ENCODE measurements at places on chromosomes 4 and X. TPM values are rescaled to one million over a fixed set of nuclear protein-coding genes. Genes with fewer than 3 reads are reported as not detected.

CHRDL1 gene
- 21.5 TPM for polyA plus RNA-seq

GRCh38 chrX:14409341-14409740, 120.0 kb upstream of the GLRA2 start:
- no peak overlapping the region for H3K4me3 ChIP-seq
- no peaks in the 10 kb centered on the region for H3K27me3 ChIP-seq
- H3K36me3 ChIP-seq, result no peaks in the 10 kb centered on the region
- no peak for DNase-seq

GRCh38 chr4:153000076-153000420, 63.9 kb downstream of the FHDC1 start:
- no peak for DNase-seq
- H3K36me3 ChIP-seq, result no peaks in the 10 kb centered on the region
- H3K27ac ChIP-seq, result no peak overlapping the region
- no peaks in the 10 kb centered on the region for H3K27me3 ChIP-seq
- H3K4me1 ChIP-seq, result no peaks in the 10 kb centered on the region

DNA sequence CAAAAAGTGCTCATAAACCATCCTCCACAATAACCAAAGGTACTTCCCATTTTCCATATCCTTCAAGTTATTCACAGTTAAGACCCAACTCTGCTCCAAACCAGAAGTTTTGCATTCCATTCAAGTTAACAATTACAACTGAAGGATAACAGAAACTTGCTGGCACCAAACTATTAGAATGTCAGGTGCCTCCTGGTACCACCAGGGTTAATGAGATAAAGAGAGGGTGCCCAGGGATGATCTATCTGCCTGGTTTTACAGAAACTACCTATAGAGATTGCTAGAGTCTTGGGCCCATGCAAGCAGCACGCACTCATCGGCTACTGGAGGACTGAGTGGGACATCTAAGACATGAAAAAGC, 114.6 kb downstream of the RBM47 start:
- H3K4me1 ChIP-seq, result no peaks in the 10 kb centered on the region
- H3K27me3 ChIP-seq, result no peaks in the 10 kb centered on the region
- DNase-seq, result no peak

NXF2 gene
- not detected for polyA plus RNA-seq

DNA sequence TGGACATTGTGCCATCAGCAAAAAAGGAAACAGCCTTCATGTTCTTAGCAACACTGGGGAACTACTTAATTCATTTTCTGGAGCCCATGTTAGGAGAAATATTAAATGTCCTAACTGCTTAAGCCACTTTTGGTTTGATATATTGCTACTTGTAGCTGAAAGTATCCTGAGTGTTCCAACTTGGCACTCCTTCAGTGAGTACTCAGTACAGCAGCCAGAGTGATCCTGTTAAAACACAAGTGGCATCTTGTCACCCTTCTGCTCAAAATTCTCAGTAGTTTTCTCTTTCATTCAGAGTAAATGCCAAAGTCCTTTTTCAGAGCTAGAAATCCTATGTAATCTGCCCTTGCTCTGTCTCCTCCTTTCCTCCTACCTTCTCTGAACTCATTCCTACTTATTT, 522.0 kb downstream of the GRID2 start:
- no peaks in the 10 kb centered on the region for H3K27me3 ChIP-seq
- H3K4me3 ChIP-seq, result no peak overlapping the region
- DNase-seq, result no peak
- H3K36me3 ChIP-seq, result no peaks in the 10 kb centered on the region
- no peaks in the 10 kb centered on the region for H3K4me1 ChIP-seq

NAA10 gene
- 78.6 TPM for polyA plus RNA-seq

- no peak overlapping the region for H3K27ac ChIP-seq
- H3K4me3 ChIP-seq, result no peak overlapping the region
- H3K27me3 ChIP-seq, result no peaks in the 10 kb centered on the region
- H3K36me3 ChIP-seq, result no peaks in the 10 kb centered on the region
- no peaks in the 10 kb centered on the region for H3K4me1 ChIP-seq
Observed at GRCh38 chr4:47313384-47313783, 150.1 kb downstream of the COMMD8 start.

- H3K4me1 ChIP-seq, result no peaks in the 10 kb centered on the region
- H3K27me3 ChIP-seq, result no peaks in the 10 kb centered on the region
- no peak overlapping the region for H3K4me3 ChIP-seq
- H3K36me3 ChIP-seq, result no peaks in the 10 kb centered on the region
Observed at GRCh38 chr4:177092807-177093206, 216.9 kb upstream of the NEIL3 start.

DNA sequence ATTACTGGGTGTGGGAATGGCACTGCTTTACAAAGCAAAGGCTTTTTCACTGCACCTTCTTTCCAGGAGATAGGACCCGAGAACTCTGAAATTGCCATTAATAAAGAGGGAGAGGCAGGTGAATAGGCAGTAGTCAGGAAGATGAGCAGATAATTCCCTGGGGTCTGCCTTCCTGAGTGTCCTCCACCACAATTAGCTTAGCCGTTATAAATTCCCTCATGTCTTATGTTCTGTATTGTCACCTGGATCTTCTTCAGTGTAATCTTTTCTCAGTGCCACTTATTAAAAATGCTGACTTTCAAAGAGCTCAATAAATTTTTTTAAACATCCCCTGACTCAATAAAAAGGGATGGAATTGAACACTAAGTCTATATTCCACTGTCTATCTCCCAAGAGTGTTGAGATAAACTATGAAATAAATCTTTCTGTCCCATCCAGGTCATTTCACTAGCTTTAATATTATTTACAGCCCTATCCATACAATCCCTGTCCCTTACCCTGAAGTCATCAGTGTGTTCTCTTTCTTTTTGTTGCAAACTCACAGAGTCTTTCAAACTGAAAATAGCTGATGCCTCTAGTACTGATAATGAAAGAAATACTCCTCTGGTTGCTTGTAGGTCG, 272.2 kb upstream of the NRK start:
- no peaks in the 10 kb centered on the region for H3K36me3 ChIP-seq
- no peak overlapping the region for H3K4me3 ChIP-seq
- no peaks in the 10 kb centered on the region for H3K27me3 ChIP-seq
- H3K27ac ChIP-seq, result no peak overlapping the region

DNA sequence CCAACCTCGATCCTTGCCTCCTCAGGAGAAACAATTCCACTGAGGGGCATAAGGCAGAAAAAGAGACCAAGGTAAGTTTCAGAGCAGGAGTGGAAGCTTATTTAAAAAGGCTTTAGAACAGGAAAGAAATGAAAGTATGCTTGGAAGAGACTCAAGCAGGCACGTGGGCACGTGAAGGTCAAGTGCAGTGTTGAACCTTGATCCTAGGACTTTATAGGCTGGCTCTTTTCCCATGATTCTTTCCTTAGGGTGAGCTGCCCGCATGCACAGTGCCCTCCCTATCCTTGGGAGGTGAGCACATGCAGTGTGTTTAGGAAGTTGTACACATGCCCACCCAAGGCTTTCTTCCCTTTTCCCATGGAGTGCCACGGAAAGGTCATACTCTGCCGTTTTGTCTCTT, 4.0 kb upstream of the PI4K2B start:
- H3K27me3 ChIP-seq, result no peaks in the 10 kb centered on the region
- H3K4me3 ChIP-seq, result no peak overlapping the region
- H3K36me3 ChIP-seq, result no peaks in the 10 kb centered on the region
- H3K27ac ChIP-seq, result no peak overlapping the region

P2RY4 gene
- 0.44 TPM for polyA plus RNA-seq

DNA sequence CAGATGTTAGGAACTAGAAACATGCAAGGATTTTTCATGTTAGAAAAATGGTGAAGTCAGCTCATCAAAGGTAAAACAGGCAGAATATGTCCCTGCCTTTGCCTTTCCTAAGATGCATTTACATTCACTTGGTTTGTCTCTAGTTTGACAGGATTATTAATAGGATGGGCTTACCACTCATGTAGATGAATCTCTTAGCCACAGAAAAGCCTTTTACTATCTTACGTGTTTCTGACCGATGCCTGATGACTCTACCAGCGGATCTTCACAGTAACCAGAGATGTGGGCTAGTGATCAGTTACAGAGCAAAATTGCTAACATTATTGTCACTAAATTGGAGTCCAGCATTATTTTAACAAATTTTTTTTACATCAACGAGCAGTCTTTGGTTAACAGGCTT, 187.6 kb downstream of the MAML3 start:
- H3K36me3 ChIP-seq, result no peaks in the 10 kb centered on the region
- DNase-seq, result no peak
- H3K4me1 ChIP-seq, result no peaks in the 10 kb centered on the region

GRCh38 chr4:80611678-80611979, 276.1 kb downstream of the CFAP299 start:
- no peaks in the 10 kb centered on the region for H3K4me1 ChIP-seq
- H3K27ac ChIP-seq, result no peak overlapping the region
- DNase-seq, result no peak
- no peak overlapping the region for H3K4me3 ChIP-seq
- H3K27me3 ChIP-seq, result no peaks in the 10 kb centered on the region
- H3K36me3 ChIP-seq, result no peaks in the 10 kb centered on the region

GRCh38 chr4:180949424-180950213, 1293.6 kb upstream of the TENM3 start:
- no peak for DNase-seq
- no peaks in the 10 kb centered on the region for H3K4me1 ChIP-seq
- no peak overlapping the region for H3K27ac ChIP-seq
- H3K4me3 ChIP-seq, result no peak overlapping the region

DNA sequence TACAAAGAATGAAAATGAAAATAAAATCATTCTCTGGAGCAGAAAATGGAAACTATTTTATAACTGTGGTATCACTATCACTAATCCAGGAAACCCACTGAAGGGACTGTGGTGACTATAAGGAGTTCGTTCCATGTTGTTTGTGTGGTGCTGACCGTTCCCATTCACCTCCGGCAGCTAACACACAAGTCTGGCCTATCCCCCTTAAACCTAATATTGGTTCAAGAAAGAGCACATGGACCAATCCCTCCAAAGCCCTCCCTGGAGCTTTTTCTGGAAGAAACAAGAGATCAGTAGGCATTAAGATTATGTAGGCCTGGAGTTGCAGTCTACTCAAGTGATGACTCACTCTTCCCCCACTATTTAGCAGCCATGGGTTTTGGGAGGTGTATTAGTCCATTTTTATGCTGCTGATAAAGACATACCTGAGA, 25.9 kb upstream of the FAM241A start:
- H3K27ac ChIP-seq, result no peak overlapping the region
- H3K27me3 ChIP-seq, result no peaks in the 10 kb centered on the region
- no peaks in the 10 kb centered on the region for H3K36me3 ChIP-seq
- H3K4me1 ChIP-seq, result no peaks in the 10 kb centered on the region

DNA sequence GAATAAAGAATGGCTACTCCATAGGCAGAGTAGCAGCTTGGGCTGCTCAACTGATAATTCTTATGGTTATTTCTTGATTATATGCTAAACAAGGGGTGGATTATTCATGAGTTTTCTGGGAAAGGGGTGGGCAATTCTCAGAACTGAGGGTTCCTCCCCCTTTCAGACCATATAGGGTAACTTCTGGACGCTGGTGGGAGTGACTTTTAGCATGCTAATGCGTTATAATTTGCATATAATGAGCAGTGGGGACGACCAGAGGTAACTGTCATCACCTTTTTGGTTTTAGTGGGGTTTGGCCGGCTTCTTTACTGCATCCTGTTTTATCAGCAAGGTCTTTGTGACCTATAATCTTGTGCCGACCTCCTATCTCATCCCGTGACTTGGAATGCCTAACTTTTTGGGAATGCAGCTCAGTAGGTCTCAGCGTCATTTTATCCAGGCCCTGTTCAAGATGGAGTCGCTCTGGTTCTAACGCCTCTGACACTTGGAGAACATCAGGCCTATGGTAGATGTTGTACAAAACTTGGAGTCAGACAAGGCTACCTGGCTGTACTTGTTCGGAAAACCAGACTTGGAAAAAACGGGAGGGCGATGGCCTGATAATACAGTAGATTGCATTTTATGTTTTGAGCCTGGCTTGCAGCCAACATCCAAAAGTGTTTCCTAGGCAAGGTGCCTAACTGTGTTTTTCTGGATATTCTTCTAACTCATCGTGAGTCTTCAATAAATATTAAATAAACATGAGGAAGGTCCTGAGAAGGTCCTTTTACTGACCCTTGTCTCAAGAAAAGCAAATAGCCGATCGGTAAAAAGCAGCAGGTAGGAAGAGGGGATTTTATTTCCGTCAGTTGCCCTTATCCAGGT, 1.8 kb upstream of the TMEM164 start:
- peaks cover 22% of the 10 kb centered on the region for H3K4me1 ChIP-seq
- H3K27me3 ChIP-seq, result peaks cover 4% of the 10 kb centered on the region
- no peak for DNase-seq
- H3K27ac ChIP-seq, result peak overlapping the region; percentile 86

GRCh38 chrX:72245461-72246089, 6.7 kb upstream of the ERCC6L start:
- H3K27ac ChIP-seq, result no peak overlapping the region
- DNase-seq, result no peak
- H3K4me3 ChIP-seq, result no peak overlapping the region
- H3K27me3 ChIP-seq, result no peaks in the 10 kb centered on the region
- no peaks in the 10 kb centered on the region for H3K4me1 ChIP-seq
